ENCODE measurements at places on chromosomes 1 and 21.

- no peak for DNase-seq
Measured at GRCh38 chr1:25573591-25573930, 30.2 kb downstream of the LDLRAP1 start.

- no peak for DNase-seq
Measured at GRCh38 chr1:161803181-161803580, 37.1 kb downstream of the ATF6 start.

DNA sequence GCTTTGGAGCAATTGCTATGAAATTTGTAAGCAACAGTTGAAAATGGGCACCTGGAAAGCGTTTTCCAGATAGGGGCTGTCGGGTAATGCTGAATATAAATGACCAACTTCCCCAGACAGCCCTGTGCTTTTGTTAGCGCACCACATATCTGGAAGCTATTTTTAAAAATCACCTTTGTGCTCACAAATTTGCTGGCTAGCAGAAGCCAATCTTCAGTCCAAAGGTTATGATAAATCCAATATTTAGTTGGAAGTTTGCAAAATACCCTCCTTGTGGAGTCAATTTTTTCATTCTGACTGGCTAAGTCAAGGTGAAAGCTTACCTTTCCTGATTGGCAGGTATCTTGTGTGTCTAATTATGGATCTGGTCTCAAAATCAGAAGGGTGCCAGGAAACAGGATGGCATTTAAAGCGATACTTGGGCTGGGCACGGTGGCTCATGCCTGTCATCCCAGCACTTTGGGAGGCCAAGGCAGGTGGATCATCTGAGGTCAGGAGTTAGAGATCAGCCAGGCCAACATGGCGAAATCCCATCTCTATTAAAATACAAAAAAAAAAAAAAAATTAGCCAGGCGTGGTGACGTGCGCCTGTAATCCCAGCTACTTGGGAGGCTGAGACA, 124.1 kb upstream of the AJAP1 start:
- no peak for DNase-seq

DNA sequence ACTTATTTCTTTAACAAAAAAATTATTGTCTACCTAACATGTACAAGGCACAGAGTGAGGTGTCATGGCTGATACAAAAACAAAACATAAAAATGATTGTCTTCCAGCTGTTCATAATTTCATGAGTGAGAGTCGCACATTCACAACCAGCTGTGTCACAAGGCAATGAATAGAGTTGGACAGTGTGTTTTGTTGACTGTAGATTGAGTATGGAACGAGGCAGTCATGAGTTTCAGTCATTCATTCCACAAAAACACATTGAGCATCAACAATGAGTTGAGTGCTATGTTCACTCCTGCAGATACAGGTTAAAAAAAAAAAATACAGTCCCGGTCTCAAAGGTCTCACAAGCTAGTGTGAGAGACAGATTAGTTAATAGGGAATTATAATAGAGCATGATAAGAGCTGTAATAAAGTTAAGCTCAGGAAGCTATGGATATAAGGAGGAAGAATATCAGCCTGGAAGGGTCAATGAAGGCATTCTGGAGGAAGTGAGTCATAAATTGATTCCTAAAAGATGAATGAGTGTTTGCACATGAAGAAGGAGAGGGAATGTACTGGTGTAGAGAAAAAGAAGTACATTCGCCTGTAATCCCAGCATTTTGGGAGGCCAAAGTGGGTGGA, 47.8 kb upstream of the ARHGAP29 start:
- no peak for DNase-seq

- no peak for DNase-seq
Measured at GRCh38 chr1:208098773-208099172, 145.4 kb downstream of the PLXNA2 start.

- DNase-seq: no peak
Measured at GRCh38 chr1:51753969-51754368, 124.6 kb downstream of the NRDC start.

Measured in stromal cell of bone marrow (primary cell).